Foreskin keratinocyte (primary cell): ENCODE measurements at places on chromosomes 12 and 14. TPM values are rescaled to one million over a fixed set of nuclear protein-coding genes. Genes with fewer than 3 reads are reported as not detected.

DNA sequence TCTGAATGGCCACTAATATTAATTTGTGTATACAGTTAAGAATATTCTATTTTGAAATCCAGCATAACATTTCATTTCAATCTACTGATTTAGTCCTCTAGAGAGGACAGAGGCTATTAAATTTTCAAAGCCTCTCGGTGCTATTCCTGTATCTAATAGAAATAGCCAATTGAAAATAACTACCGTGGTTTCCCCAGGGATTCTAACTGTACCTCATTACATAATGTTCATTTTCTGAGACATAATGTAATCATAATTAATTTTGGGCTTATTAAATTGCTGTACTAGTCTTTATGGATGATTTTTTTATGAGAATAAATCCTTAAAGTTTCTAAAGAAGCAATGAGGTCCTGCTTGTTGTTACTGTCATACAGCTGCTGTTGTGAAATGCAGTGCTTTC is 38.6 kb upstream of the ACSS3 start:
- DNase-seq, result no peak

- DNase-seq, result no peak
Measured at GRCh38 chr12:124438437-124439056, 128.9 kb downstream of the NCOR2 start.

The OLR1 gene
- not detected in 2 replicates for polyA plus RNA-seq

DNA sequence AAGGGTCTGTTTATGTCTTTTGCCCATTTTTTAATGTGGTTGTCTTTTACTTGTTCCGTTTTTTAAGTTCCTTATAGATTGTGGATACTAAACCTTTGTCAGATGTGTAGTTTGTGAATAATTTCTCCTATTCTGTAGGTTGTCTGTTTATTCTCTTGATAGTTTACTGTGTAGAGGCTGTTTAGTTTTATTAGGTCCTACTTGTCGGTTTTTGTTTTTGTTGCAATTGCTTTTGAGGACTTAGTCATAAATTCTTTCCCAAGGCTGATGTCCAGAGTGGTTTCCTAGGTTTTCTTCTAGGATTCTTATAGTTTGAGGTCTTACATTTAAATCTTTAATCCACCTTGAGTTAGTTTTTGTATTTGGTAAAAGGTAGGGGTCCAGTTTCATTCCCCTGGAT is 33.9 kb downstream of the SLC39A9 start:
- DNase-seq, result no peak

- DNase-seq, result no peak
Measured at GRCh38 chr14:56224691-56225681, 106.8 kb downstream of the PELI2 start.

The KRT83 gene
- polyA plus RNA-seq, result not detected in 2 replicates

The HOXC6 gene
- 6.1 and 6.4 TPM in 2 replicates for polyA plus RNA-seq
